ENCODE measurements at places on chromosomes 3 and 15. TPM values are rescaled to one million over a fixed set of nuclear protein-coding genes. Genes with fewer than 3 reads are reported as not detected.

DNA sequence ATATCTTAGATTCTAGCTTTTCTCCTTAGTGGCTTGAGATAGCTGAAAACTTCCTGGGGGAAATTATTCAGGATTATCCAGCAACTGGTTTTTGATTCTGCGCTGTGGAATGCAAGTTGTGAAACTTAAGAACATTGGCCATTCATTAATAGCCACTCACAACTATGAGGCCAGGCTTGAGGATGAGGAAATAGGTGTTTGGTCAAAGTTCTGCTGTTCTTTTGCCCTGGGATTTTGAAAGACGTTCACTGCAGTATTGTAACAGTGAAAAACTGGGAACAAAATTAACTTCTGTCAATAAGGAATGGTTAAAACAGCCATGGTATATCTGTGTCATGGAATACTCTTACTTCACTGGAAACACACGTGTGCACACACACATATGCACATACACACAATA is 44.1 kb downstream of the CTXND1 start:
- DNase-seq: no peak

DNA sequence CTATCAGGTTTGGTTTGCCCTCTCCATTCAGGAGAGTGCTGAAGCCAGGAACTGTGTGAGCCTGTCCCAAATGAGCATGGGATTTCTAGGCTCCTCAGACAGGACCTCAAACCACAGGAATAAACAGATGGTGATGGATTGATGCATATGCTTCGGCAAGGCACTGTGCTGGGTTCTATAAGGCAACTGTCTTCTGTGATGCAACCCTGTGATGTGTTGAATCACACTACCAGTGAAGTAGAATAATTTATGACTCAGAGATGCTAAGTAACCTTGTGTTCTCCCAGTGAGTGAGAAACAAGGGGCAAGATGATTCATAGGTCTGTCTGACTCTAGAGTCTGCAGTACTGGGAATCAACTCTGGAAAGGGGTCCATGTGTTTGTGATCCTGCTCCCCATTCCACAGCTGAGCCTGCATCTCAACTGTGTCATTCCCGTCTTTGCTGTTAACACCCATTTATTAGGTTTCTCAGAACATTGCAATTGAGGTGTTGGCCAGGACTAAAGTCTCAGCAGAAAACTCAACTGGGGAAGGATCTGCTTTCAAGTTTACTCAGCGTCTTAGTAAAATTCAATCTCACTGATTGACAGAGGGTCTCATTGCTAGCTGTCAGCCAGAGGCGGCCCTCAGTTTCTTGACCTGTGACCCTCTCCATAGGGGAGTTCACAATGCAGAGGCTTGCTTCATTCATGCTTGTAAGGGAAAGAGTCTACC is 510.1 kb upstream of the CFAP20DC start:
- DNase-seq: peak; percentile 100

The ZCWPW2 gene
- total RNA-seq: 1.0 TPM

DNA sequence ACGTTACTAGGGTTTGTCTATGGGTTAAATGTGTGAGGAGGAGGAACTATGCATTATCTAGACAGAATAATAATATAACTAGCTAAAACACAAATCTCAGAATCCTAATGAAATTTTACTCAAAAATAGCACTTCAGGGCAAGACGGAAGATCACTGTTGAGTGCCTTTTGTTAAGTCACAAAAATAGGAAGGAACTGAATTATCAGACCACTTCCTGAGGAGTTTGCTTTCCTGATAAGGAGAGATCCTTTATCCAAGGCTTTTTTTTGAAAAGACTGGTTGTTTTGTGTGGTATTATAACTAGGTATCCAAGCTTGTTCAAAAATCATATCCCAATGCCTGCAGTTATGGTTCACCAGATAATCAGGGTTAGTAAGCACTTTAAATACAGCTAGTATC is 34.6 kb downstream of the NR2E3 start:
- DNase-seq: no peak

GRCh38 chr3:145865399-145866018 is 295.5 kb downstream of the PLOD2 start:
- peak; percentile 58 for DNase-seq

DNA sequence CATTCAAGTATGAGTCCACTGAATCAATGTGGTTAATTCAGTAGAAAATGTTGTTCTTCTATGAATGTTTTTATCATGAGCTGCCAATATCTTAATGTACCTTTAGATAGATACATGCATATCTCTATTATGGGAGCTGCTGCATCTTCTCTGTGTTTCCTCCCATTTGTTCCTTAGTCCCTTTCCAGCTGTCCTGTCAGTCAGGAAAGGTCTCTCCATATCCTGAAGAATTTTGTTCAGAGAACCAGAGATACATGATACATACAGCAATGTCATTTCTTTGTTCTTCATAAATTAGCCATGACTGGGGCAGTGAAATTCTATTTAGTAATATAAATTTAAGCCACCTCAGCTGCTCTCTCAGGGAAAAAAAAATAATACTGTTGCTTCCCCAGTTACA is 103.7 kb downstream of the P3H2 start:
- no peak for DNase-seq

- peak; percentile 92 for DNase-seq
Observed at GRCh38 chr3:124832782-124833709, 54.1 kb downstream of the ITGB5 start.

The GLDN gene
- 0.09 TPM for total RNA-seq
